ENCODE measurements at places on chromosomes 3 and 15.

- DNase-seq: peak; percentile 52
Observed at GRCh38 chr15:88649286-88649733, 10.5 kb downstream of the ISG20 start.

DNA sequence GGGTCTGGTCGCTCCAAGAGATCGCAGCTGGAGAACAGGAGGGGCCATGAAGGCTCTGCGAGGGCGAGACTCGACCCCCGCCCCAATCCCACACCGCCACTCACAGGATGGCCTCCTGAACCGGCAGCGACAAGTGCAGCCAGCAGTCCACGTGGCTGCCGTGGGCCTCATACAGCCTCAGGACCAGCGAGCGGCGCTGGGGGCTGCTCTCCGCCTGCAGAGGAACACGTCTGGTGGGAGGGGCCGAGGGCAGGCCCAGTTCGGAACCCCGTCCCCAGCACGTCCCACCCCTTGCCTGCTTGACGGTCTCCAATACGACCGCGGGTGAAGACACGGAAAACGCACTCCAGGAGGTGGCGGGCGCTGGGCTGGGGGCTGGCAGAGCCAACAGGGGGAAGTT is 9.2 kb downstream of the NEIL1 start:
- no peak for DNase-seq

DNA sequence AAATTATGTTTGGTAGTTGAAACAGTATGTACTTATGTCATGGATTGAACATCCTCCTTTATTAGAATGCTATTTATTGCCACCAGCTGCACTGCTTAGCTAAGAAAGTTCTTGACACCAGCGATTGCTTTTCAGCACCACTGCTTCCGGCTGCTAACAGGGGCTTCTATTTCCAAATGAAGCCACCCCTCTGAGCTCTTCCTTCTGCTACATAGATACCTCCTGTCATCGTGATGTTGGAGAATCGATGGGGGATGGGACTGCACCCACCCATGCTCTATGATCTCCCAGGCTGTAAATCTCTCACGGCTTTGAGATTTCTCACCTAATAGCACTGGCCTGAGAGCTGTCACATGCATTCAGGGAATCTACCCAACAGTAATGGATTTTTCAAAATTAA is 259.2 kb downstream of the MEIS2 start:
- no peak for DNase-seq

- DNase-seq: no peak
Observed at GRCh38 chr3:96347289-96347688, 467.1 kb upstream of the EPHA6 start.

GRCh38 chr3:45607790-45608189 is 13.2 kb downstream of the LIMD1 start:
- DNase-seq: no peak

GRCh38 chr3:52518723-52519444 is 14.8 kb downstream of the NT5DC2 start:
- no peak for DNase-seq

GRCh38 chr3:33982269-33982798 is 183.9 kb downstream of the PDCD6IP start:
- no peak for DNase-seq

DNA sequence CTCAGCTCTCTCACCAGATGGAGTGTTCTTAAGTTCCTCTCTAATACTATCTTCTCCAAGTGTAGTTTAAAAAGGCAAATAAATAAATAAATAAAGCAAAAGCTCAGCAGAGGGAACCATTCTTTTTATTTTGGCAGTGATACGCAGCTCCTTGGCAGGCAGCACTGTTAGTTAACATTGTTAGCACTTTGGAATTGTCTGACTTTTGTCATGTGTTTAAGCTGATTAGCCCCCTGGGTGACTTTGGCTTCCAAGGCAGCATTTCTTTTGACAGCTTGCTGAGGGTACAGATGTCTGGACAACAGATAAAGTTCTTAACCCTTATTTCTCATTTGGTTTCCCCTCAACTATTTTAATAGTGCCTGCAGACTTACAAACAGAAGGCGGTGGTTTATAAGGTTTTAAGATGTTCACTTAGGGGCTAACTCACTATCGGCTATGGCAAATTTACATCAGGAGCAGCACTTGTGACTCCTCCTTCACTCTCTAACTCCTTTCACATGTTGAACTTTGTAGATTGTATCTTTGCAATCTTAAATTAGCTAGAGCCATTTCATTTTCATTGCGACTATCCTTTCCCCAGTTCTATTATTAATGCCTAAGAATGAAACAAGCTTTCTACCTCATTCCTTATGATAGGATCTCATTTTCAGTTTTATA is 213.4 kb downstream of the ZBBX start:
- no peak for DNase-seq

- DNase-seq: no peak
Observed at GRCh38 chr3:32239307-32240158, 1.1 kb downstream of the CMTM8 start.

GRCh38 chr3:184718431-184718830 is 6.6 kb upstream of the MAGEF1 start:
- DNase-seq: no peak

GRCh38 chr15:82874267-82874666 is 64.8 kb downstream of the WHAMM start:
- DNase-seq: no peak

DNA sequence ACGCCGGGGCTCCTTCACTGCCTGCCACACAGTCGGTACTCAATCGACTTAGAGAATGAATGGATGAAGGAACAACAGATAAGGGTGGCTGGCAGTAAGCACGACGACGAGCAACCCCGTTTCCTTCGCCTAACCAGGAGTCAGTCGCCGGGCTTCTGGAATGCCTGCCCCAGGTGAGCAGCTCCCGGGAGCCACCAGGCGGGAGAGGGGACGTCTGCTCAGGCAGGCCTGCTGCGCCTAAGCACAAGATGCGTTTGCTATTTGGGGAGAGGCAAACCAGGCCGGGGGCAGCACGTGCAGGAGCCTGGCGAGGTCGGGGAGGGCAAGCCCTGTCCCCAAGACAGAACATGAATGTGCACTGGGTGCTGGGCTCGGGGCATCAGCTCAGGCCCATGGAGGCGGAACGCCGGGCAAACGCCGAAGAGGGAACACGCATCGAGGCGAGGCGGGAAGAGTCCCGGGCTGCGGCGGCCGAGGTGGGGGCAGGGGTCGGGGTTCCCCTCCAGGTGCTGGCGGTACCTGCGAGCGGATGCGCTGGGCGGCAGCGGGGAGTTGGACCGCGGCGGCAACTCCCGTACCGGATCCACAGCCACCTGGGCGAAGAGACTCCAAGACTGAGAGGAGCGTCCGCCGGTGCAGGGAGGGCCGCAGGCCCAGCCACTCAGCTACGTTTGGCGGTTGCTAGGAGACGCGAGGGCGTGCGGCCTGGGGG is at the start of gene CFAP92:
Gene CFAP92 (minus strand): TSS at position 616 of the 712 bp plus-strand sequence. CDS start 772 bp downstream, outside the sequence.
- peak; percentile 90 for DNase-seq

GRCh38 chr3:11697701-11698100 is 54.0 kb upstream of the VGLL4 start:
- no peak for DNase-seq
